AG04450 (cell line): ENCODE measurements at places on chromosomes 1 and 21. TPM values are rescaled to one million over a fixed set of nuclear protein-coding genes. Genes with fewer than 3 reads are reported as not detected.
A peak's percentile ranks its signal among the peaks of the same experiment; 100 is the strongest.

The A3GALT2 gene
- not detected in 2 replicates for polyA plus RNA-seq

The C1QB gene
- not detected in 2 replicates for polyA plus RNA-seq

The ANGPTL1 gene
- 0.16 and 0.47 TPM in 2 replicates for polyA plus RNA-seq

- DNase-seq = no peak
Observed at GRCh38 chr1:68429233-68429808, 20.4 kb downstream of the RPE65 start.

DNA sequence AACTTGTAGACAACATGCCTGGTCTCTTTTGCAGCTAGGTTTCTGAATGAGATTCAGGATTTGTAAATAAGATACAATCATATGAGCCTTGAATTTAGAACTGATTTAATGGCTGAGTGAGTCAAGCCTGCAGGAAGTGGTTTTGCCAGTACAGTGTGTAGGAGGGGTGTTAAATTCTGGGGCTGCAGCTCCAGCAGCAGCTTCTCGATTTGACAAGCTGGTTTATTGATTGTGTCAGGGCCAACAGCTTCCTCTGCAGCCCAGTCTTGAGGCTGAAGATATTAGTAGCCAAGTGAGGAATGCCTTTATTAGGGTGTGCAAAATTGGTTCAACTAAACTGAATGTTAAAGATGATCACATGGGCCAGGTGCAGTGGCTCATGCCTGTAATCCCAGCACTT lies 11.5 kb upstream of the PLA2G5 start:
- DNase-seq = peak; percentile 58

DNA sequence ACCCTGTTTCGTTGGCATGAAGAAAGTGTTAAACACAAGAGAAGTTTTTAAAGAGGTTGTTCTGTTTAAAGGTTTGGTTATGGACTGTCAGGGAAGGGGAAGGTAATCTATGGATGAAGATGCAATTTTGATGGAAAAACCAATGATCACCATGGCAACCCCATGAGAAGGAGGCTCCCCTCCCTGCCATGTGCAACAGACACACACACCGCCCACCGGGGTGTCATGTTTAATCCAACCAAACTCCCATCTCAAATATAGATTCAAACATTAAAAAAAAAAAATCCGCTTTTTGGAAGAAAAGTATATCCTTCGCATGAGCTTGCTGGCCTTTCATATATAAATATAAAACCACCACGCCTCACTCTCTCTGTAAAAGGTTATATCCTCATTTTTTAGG lies 80.9 kb upstream of the KRTAP19-8 start:
- no peak for DNase-seq

- DNase-seq = no peak
Observed at GRCh38 chr1:103931891-103932290, 182.2 kb downstream of the AMY1C start.
